ENCODE measurements at places on chromosomes 2 and 18.

- DNase-seq: no peak
Measured at GRCh38 chr18:13568443-13569392, 157.6 kb downstream of the FAM210A start.

- DNase-seq: no peak
Measured at GRCh38 chr2:168712053-168712452, 90.4 kb upstream of the NOSTRIN start.

GRCh38 chr2:240620859-240621258 is 4.4 kb upstream of the GPR35 start:
- no peak for DNase-seq

GRCh38 chr18:44533071-44533470 is 147.6 kb upstream of the SETBP1 start:
- no peak for DNase-seq

GRCh38 chr2:26709323-26710110 is 17.0 kb downstream of the KCNK3 start:
- no peak for DNase-seq

GRCh38 chr2:121821476-121822158 is 66.2 kb downstream of the TSN start:
- no peak for DNase-seq

DNA sequence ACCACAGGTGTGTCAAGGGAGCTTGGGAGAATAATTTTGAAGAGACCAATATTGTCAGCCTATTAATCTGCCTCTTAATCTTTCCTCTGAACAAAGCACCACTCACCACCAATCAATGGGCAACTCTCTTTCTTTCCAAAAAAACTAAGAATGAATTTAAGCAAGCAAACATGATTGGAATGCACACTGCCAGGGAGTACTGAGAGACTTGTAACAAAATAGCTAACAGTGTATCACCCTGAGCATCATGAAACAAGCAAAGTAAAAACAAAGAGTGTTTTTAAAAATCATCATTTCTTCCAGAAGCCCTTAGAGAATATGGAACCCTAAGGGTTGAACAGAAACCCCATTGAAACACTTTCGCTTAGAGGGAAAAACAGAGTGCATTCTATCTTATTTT is 299.7 kb downstream of the DSEL start:
- no peak for DNase-seq

DNA sequence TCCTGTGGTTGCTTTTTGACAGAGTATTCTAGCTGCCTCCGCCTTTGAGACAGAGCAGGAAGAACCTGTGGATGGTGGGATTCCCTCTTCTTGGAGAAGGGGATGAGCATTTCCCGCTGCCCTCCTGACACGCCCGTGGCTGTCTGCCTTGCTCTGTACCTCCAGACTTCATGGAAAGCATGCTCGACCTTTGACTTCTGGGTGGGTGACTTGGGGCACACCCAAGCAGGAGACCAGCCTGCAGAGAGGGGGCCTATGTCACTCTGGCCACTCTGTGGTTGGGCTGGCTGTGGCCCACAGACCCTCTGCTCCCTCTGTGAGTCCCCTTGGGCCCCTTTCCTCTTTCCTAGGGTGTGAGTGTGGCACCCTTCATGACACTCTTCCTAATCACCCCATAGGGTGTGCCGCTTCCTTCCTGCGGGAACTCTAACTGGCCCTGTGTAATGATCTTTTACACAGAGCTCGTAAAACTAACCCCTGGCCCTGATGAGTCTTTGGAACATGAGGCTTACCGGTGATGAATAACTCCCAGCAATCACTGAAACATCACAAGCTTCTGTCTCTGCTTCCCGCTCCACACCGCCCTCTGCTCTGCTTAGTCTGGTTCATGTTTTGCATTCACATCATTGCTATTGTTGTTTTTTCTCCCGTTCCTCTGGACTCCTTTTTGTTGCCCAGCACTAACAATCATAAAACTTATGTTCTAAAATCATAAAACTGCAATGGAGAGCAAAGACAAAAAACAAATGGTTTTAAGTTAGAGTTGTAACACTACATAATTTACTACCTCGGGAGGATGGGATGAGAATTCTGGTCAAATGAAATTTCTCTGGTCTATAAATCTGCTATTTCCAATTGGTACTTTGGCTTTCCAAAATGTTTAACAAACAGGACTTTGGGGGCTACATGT is 101.1 kb downstream of the SH3YL1 start:
- DNase-seq: no peak

- no peak for DNase-seq
Measured at GRCh38 chr2:152238016-152238415, 62.5 kb upstream of the STAM2 start.

DNA sequence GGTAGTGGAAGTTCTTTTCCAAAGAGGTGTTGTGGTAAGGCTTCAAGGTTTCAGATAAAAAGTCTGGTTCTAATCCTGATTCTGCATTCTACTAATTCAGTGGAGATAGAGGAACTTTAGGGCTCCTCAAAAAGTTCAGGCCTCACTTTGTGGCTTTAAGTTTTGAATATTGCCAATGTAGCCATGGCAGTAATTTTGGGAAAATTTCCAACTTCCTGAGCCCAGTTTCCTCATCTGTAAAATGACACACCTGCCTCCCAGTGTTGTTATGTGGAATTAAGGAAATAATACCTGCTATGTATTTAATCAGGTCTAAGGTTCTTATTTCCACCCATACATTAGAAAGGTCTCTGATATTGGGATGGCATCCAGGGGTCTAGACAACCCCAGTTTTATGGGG is 147.6 kb upstream of the ITGA6 start:
- no peak for DNase-seq

DNA sequence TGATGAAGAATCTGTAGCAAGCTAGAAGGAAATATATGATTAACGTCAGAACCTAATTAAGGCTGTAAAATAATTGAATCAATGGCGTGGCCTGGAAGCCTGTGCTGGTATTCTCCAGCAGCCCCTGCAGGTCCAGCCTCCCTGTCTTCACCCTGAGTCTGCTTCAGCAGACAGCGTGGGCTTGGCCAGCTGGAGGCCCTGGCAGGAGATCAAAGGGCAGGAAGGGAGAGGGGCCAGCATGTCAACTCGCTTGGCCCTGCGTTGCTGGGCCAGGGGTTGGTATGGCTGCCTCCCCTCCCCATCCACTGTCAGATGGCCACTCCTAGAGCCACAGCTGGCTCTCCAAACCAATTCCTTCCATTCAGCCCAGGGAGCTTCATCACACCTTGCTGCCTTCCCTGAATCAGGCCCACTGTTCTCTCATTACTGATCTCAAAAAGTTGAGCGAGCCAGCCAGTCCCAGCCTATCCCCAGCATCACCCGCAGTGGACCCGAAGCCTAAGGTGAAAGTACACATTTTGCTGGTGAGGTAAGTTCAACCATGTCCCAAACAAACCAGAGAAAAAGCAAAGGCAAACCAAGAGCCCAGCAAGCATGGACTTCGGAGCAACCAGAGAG is 228.4 kb upstream of the AGAP1 start:
- DNase-seq: no peak

DNA sequence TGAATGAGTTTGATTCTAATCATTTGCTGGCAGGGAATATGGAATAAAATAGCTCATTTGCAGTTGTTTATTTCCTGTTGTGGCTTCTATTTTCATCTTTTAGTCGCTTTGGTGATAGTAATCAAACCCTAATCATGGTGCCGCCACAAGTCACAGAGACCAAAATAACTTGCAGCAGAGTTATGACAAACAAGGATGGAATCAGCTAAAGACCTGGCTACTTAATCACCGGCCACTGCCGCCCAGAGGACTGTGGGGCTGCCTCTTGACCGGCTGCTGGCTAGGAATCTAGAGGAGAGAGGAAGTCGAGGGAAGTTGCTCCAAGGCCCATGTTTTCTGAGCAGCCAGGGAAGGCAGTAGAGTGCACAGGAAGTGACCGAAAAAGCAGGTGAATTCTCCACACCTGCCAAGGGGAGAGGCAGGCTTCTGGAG is 5.1 kb upstream of the SMAD7 start:
- DNase-seq: no peak

DNA sequence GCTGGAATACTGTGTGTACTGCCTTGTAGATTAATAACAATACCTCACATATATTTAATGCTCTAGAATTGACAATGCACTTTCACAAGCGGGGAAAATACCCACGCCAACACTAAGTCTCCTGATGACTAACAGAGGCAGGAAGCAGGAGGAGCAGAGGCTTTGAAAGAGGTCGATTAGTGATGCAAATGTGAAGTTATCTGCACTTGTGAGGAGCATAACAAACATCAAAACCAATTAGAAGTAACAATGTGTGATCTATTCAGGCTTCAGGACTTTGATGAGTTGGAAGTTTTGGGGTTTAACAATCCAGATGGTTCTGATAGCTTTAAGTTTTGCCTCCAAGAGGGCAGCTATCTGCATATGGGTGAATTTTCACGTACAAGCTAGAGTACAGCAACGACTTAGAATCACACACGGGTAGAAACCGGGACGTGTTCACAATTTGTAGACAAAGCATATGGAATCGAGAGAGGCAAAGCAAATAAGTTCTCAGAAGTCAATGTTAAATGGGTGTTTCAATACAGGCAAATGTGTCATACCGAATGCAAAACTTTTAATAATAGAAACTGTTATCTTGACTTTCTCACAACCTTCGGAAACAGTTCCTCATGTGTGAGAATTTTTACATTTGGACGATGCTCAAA is 114.5 kb downstream of the METTL8 start:
- no peak for DNase-seq

GRCh38 chr2:128472789-128473174 is 154.1 kb upstream of the HS6ST1 start:
- no peak for DNase-seq

DNA sequence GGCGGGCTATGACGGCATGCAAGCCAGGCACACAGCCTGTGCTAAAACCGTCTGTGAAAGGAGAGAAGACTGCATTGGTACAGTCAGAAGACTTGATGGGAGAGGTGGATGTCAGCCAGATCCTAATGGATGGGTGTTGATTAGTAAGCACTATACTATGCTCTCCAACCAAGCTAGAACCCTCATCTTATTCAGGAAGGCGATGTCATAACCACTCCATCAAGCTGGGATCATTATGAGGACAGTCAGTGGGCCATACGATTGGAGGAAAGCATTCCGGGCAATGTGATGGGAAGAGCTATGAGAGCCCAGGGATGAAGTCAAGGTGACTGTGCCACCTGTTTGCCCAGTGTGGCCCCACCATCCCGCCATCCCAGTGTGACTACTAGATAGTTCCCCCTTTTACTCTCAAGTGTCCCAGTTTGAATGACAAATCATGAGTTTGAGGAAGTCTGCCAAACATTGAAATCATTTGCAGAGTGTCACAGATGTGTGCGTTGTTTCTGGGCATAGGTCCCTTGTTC is 66.4 kb downstream of the MRPS9 start:
- DNase-seq: peak; percentile 52

DNA sequence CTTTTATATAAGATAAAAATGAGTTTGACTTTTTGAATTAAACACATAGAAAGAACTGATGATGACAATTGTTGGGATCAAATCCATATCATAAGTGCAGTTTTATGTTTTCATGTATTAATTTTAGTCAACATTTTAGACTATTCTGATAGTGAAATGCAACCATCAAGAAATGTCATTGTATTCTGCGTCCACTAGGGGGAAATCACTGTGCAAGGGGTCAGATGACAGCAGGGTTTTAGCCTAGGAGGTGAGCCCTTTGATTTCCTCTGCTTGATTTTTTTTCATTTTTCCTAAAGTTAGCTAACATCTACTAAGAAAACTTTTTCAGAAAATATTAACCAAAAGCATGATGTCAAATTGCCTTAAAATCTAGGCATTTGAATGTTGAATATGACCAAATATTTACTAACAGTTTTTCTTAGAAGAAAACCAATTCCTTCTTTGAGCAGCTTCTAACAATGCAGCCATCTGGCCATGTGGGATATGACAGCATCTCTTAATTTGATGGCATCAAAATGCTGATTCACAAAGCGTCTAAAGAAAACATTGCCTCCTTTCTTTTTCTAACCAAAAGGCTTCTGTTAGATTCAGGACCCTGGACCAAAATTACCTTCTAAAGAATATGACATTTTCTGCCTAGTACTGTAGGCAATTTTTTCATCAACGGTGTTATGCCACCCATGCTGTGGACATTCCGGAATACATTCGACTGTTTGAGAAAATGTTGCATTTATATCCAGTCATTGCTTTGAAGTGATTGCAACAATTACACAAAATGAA is 141.5 kb downstream of the SPHKAP start:
- DNase-seq: peak; percentile 12

GRCh38 chr2:129293326-129293725 is 686.1 kb upstream of the RAB6C start:
- DNase-seq: no peak

DNA sequence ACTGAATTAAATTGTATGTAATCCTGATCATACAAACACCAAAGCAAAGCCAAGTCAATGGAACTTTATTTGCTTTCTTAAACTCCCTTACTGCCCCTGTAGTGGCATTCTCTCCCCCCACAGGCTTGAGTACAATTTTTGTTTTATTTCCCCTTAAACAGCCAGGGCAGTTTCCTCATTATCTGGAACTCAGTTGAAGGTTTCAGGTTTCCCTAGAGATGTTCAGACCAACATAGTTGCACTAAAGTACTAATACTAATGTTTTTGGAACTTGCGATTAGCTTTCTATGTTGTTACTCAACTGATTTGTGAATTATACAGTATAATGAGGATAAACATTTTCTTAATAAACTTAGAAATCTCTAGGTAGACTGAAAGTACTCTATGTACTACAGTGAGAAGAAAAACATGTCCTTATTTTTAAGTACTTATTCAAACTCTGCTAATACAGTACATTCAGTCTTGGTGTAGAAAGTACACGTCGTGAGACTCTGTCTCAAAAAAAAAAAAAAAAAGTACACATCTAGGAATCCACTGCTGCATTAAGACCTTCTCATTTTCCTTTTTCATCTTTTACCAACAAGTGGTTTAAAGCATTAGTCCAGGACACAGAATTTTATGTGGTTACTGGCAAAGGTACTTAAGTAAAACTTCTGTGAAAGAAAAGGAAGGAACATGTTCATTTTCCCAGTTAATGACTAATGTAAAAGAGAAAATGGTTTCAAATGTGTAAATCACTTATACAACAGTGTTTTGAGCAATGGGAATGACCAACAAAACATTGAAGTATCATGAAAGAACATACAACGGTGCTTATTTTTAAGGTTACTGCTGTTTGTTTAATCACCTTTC is 209.5 kb upstream of the SMAD7 start:
- DNase-seq: no peak

DNA sequence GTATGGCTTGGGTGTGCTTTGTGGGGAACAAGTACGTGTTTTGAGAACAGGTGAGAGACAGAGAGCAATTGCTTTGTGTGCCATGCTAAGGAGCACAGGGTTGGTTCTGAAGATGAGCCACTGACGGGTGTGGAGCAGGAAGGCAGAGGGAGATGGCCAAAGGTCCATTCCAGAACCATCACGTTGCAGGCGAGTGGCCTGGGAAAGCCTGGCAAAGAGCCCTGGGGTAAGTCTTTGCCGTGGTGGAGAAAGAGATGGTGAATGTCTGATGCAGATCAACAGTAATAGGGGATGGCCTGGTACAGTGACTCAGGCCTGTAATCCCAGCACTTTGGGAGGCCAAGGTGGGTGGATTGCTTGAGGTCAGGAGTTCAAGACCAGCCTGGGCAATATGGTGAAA is 93.5 kb upstream of the ZNF521 start:
- no peak for DNase-seq

- no peak for DNase-seq
Measured at GRCh38 chr2:222806526-222807137, 54.2 kb upstream of the ACSL3 start.

- DNase-seq: no peak
Measured at GRCh38 chr2:182887753-182888415, 21.4 kb upstream of the FRZB start.

- no peak for DNase-seq
Measured at GRCh38 chr2:118223992-118224894, 136.0 kb downstream of the INSIG2 start.

- no peak for DNase-seq
Measured at GRCh38 chr2:143965493-143966164, 554.3 kb downstream of the ZEB2 start.

Measured in H54 (cell line).